ENCODE measurements at places on chromosomes 1 and 21. TPM values are rescaled to one million over a fixed set of nuclear protein-coding genes. Genes with fewer than 3 reads are reported as not detected.

Gene CD1E
- 0.28 TPM for total RNA-seq

Gene S100A7A
- not detected for total RNA-seq

Gene TNFRSF4
- 0.55 TPM for total RNA-seq

Gene CLCA4
- total RNA-seq, result 1,664 TPM

Gene A3GALT2
- not detected for total RNA-seq

Gene CYYR1
- 3.0 TPM for total RNA-seq

Gene BLZF1
- 18.5 TPM for total RNA-seq

Gene AADACL4
- not detected for total RNA-seq

Gene LCE3D
- not detected for total RNA-seq

Gene MR1
- 5.3 TPM for total RNA-seq

Gene ANKRD65
- total RNA-seq, result 0.76 TPM

Gene COL9A2
- 3.7 TPM for total RNA-seq

Gene MFSD2A
- 27.9 TPM for total RNA-seq

Gene SF3B4
- 58.0 TPM for total RNA-seq

Gene PPP1R8
- 27.1 TPM for total RNA-seq

Gene SPSB1
- total RNA-seq, result 30.3 TPM

Gene SNX7
- 45.9 TPM for total RNA-seq

Gene GJA8
- not detected for total RNA-seq

Gene CLDN14
- total RNA-seq, result 0.20 TPM

Gene CSMD2
- 0.15 TPM for total RNA-seq

All from left colon (tissue), 2 donors.